ENCODE measurements at places on chromosomes 13 and 19.

GRCh38 chr19:34757441-34757840 is 15.6 kb downstream of the ZNF599 start:
- no peak for DNase-seq
- H3K4me1 ChIP-seq: no peaks in the 10 kb centered on the region
- no peak overlapping the region for H3K27ac ChIP-seq
- no peak overlapping the region for H3K4me3 ChIP-seq
- H3K27me3 ChIP-seq: no peaks in the 10 kb centered on the region
- 0 out of 2 replicates have a peak, but pooled peaks cover 2% of the 10 kb centered on the region for H3K36me3 ChIP-seq

GRCh38 chr13:20035130-20035529 is 76.6 kb downstream of the ZMYM2 start:
- H3K27me3 ChIP-seq: no peaks in the 10 kb centered on the region
- DNase-seq: no peak
- no peak overlapping the region for H3K27ac ChIP-seq
- H3K4me3 ChIP-seq: no peak overlapping the region
- no peaks in the 10 kb centered on the region for H3K4me1 ChIP-seq

DNA sequence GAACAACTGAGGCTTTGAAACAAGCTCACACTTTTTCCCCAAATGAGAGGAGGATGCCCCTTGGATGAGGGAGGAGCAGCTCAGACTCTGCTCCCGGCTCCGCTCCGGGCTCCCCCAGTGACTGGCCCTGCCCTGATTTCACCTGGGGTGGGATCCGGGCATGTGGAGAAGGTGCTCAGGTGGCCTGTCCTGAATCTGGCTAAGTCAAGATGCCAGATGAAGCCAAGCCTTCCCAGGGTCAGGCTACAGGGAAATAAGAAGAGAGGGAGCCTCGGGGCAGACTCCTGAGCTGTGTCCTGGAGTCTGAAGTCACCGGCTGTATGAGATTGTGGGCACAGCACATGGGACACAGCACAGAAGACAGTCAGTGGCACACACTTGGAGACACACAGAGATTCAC is 10.3 kb downstream of the CEACAM5 start:
- no peak overlapping the region for H3K27ac ChIP-seq
- no peaks in the 10 kb centered on the region for H3K27me3 ChIP-seq
- no peak overlapping the region for H3K4me3 ChIP-seq
- H3K4me1 ChIP-seq: no peaks in the 10 kb centered on the region
- DNase-seq: no peak

DNA sequence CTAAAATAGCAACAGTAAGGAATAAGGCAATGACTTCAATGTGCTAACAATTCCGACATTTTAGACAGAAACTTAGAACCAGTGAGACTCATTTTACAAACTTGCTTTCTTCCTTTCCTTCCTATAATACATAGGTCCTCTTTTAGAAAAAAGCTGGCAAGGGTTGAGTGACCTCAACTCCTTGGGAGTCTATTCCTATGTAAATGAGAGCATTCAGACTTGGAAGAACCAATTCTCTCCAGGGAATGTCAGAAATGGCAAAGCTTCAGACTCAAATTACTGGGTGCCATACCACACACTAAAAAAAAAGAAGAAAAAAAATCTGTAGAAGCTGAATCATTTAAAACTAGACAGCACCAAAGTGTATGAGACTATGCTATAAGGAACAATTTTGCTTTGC is 1328.2 kb downstream of the OLFM4 start:
- H3K4me3 ChIP-seq: no peak overlapping the region
- H3K4me1 ChIP-seq: no peaks in the 10 kb centered on the region
- H3K27me3 ChIP-seq: no peaks in the 10 kb centered on the region
- no peak overlapping the region for H3K27ac ChIP-seq

- no peak for DNase-seq
- H3K27ac ChIP-seq: no peak overlapping the region
- no peak overlapping the region for H3K4me3 ChIP-seq
- H3K27me3 ChIP-seq: no peaks in the 10 kb centered on the region
Measured at GRCh38 chr13:40208517-40208916, 457.9 kb downstream of the FOXO1 start.

GRCh38 chr13:61700620-61701019 is 285.0 kb upstream of the PCDH20 start:
- H3K27ac ChIP-seq: no peak overlapping the region
- no peak for DNase-seq
- H3K27me3 ChIP-seq: no peaks in the 10 kb centered on the region
- H3K36me3 ChIP-seq: no peaks in the 10 kb centered on the region
- no peak overlapping the region for H3K4me3 ChIP-seq
- no peaks in the 10 kb centered on the region for H3K4me1 ChIP-seq

GRCh38 chr19:30387311-30388115 is 15.3 kb downstream of the ZNF536 start:
- H3K27ac ChIP-seq: no peak overlapping the region
- no peaks in the 10 kb centered on the region for H3K36me3 ChIP-seq
- DNase-seq: no peak
- no peak overlapping the region for H3K4me3 ChIP-seq
- no peaks in the 10 kb centered on the region for H3K27me3 ChIP-seq
- H3K4me1 ChIP-seq: peaks cover 41% of the 10 kb centered on the region
